ENCODE measurements at places on chromosomes 1 and 21. TPM values are rescaled to one million over a fixed set of nuclear protein-coding genes. Genes with fewer than 3 reads are reported as not detected.

DNA sequence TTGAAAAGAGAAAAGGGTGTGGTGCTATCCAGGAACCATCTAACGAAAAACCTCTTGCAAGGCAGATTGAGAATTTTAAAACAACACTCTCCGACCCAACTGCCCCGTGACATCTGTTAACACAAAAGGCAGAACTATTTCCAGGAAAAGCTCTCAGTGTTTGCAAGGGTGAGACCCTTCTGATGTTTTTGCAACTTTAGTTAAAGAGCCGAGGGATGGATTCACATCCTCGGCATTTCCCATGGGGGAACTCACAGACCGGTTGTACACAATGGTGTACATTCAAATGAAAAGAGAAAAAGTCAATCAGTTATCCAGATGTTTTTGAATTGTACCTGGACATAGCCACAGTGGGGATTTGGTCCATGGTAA lies 120.0 kb downstream of the NGF start:
- DNase-seq: no peak

DNA sequence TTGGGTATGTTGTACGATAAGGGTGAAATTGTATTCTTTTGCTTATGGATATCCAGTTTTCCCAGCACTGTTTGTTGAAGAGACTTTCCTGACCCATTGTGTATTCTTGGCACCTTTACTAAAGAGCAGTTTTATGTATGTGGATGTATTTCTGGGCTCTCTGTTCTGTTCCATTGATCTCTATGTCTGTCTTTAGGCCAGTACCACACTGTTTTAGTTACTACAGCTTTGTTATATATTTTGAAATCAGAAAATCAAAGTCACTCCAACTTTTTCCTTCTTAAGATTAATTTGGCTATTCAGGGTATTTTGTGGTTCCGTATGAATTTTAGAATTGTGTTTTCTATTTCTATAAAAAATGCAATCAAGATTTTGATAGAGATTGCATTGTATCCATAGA lies 62.8 kb upstream of the C1orf146 start:
- DNase-seq: no peak

- no peak for DNase-seq
Observed at GRCh38 chr1:52328615-52329014, 37.4 kb downstream of the CC2D1B start.

- DNase-seq: no peak
Observed at GRCh38 chr1:26387447-26387846, 14.9 kb upstream of the ZNF683 start.

DNA sequence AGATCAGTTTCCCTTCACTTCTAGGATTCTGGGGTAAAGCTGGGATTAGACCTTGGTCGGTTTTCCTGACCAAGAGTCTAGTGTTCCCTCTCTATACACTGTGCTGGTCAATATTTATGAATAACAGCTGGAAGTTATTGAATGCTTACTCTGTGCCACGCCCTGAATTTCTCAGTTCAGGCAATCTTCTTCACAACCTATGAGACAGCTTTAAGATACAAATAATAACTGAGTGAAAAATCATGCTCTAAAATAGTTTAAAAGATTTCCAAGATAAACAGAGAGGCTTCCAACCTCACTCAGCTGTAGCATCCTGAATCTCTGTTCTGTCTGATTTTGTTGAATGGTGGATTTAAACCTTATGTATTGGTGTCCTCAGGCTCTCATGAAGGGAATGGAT lies 72.2 kb downstream of the GNG12 start:
- DNase-seq: no peak

Gene LCE2A
- not detected for total RNA-seq

Gene GPR25
- total RNA-seq: not detected

DNA sequence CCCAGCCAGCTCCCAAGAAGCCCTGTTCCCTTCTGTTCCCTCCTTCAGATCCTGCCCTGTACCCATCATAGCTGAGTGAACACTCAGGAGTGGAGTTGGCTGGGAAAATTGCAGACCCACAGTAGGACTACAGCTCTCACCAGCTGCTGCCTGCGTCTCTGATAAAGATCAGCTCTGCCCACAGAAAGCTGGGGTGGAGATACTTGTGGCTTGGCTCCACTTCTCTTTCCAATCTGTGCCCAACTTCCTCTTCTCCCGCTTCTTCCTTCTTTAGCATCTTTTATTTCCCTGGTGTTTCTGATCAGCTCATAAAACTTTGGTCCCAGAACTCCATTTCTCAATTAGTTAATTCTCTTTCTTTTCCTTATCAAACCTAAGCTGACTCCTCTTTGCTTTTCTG lies 5.5 kb upstream of the CD1A start:
- DNase-seq: no peak

DNA sequence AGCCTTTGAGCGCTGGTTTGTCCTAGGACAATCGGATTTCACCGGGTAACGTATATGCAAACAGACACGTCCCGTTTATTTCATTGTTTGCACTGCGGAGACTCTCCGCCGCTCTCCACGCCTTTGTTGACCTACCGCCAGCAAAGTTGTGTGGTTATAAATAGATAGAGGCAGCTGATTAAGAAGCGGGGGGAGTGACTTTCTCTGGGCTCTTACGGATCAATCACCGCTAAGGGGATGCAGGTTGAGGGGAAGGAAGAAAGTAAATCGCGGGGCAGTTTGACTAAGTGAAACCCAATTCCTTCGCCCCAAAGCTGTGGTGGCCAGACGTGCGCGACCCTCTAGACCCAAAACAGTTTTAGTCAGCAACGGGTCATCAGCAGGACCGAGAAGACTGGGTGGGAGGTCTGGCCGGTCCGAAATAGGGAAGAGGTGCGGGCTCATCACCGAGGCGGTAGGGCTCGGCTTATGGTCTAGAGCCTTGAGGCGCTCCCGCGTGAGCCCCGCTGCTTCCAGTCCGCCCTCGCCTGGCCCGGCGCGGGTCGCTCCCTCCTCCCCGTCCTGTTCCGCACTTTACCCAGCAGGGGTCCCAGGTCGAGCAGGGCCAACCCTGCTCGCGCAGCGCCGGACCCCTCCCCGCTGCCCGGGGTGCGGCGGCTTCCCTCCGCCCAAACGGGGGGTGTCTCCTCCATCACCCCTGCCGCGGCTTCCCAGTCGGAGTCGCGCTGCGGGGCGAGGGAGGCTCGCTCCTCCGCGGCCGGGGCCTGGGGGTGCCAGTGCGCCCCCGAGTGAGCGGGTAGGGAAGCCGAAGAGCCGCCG lies 120.8 kb upstream of the RRP15 start:
- DNase-seq: no peak

DNA sequence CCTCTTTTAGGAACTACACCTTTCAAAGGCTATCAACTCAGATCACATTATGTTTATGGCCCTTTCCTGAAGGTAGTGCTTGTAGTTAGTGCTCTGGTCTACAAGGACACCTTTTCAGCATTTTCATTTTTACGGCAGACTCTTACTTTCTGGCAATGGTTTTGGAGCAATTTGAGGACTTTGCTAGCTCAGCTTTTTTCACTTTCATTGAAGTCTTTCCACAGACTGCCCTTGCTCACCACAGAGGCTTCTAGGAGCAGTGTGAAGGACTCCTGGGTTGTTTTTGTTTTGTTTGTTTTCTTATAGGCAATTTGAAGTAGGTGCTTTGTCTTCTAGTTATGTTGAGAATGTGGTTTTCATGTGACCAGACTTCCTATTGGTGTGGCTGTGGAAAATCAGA lies 43.1 kb downstream of the CD55 start:
- DNase-seq: no peak

Gene ABCA4
- total RNA-seq: 0.21 TPM

DNA sequence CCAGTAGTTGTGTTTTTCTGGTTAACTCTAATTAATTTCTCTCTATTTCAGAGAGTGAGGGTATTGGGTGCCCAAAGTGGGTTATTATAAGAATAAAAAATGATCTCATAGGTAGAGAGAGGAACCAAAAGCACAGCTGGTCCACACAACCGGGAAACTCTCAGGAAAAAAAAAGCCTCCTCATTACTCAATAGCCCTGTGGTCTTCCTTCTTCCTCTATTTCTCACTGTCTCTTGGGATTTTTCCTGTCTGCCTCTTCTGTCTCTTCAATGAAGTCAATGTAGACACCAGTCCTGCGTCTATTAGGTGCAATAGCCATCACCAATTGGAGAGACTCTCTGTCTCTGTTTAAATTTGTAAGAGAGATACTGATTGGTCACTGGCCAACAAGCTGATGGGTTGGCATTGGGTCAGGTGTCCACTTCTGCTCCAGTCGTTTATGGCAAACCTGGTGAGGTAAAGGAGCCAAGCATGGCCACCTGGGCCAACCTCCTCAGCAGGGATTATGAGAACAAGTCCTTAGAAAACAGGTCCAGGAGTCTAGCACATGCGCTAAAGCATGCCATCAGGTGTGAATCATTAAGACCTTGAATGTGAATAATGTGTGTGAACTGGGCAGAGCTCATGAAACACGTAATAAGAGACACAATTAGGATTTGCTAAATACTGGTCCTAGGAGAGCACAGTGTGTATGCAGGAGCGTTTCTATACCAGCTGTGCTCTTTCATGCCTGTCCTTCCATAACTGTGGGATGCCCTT lies 443.0 kb upstream of the RUNX1 start:
- no peak for DNase-seq

GRCh38 chr21:37041706-37042271 lies 31.1 kb downstream of the PIGP start:
- no peak for DNase-seq

- DNase-seq: no peak
Observed at GRCh38 chr21:36676039-36676950, 22.6 kb upstream of the SIM2 start.

DNA sequence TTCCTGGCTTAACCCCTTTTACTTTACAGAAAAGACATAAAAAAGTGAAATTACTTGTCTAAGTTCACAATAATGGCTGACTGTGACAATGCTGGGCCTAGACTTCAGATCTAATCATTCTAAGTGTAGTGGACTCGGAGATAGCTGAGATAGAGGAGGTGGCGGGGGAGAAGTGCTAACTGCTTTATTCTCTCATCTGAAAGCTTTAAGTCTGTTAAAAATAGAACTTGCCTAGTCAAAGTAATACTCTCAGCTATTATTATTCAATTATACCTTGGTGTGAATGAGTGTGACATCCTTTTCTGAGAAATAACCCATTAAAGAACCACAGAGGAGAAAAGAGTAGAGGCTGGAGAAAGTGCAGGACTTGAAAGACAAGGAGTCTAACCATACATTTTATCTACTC lies 96.1 kb upstream of the OLIG2 start:
- DNase-seq: no peak

Gene ACADM
- 35.4 TPM for total RNA-seq

Gene NBPF4
- not detected for total RNA-seq

GRCh38 chr1:154609398-154610380 lies 1.7 kb upstream of the ADAR start:
- no peak for DNase-seq

- no peak for DNase-seq
Observed at GRCh38 chr1:56360021-56360420, 219.3 kb downstream of the PLPP3 start.

- no peak for DNase-seq
Observed at GRCh38 chr1:116997066-116997465, 4.5 kb upstream of the CD101 start.
